ENCODE measurements at places on chromosomes 6 and 20. TPM values are rescaled to one million over a fixed set of nuclear protein-coding genes. Genes with fewer than 3 reads are reported as not detected.

Gene MYCT1
- under 0.01 TPM for total RNA-seq

Gene GPR6
- total RNA-seq: not detected

Gene FAM209B
- total RNA-seq: not detected

Gene CTAGE9
- total RNA-seq: not detected

Gene ATP9A
- total RNA-seq: 36.0 TPM

Gene PNPLA1
- under 0.01 TPM for total RNA-seq

Gene FAXC
- total RNA-seq: 0.55 TPM

Gene MBOAT1
- 1.5 TPM for total RNA-seq

Gene IL20RA
- 0.55 TPM for total RNA-seq

Gene OPRM1
- total RNA-seq: not detected

Gene DLK2
- total RNA-seq: 0.28 TPM

Gene SCUBE3
- 1.8 TPM for total RNA-seq

Gene CEP250
- total RNA-seq: 11.9 TPM

Gene ACOT13
- total RNA-seq: 13.3 TPM

Gene PTCHD4
- 3.0 TPM for total RNA-seq

Gene AKAP12
- 67.4 TPM for total RNA-seq

Gene TASP1
- total RNA-seq: 7.6 TPM

Gene TOMM6
- 59.4 TPM for total RNA-seq

Gene RAET1L
- not detected for total RNA-seq

Gene DEFB129
- not detected for total RNA-seq

Gene CLPSL1
- total RNA-seq: not detected

Gene NRSN1
- not detected for total RNA-seq

Gene WFDC2
- not detected for total RNA-seq

Gene FAM83D
- 2.3 TPM for total RNA-seq

Gene HRH3
- not detected for total RNA-seq

Gene HUS1B
- 0.83 TPM for total RNA-seq

Gene JARID2
- 9.0 TPM for total RNA-seq

Gene CFB
- 61.2 TPM for total RNA-seq

All from smooth muscle cell of bladder (primary cell).